ENCODE measurements at places on chromosomes 12 and 14. TPM values are rescaled to one million over a fixed set of nuclear protein-coding genes. Genes with fewer than 3 reads are reported as not detected.

The PTGR2 gene
- total RNA-seq = 14.1 TPM

The PPP1R36 gene
- total RNA-seq = not detected

The CHGA gene
- not detected for total RNA-seq

The CD163 gene
- not detected for total RNA-seq

The LGR5 gene
- total RNA-seq = not detected

The RGS6 gene
- total RNA-seq = not detected

The SERPINA5 gene
- total RNA-seq = not detected

The DACT1 gene
- 4.0 TPM for total RNA-seq

The SLC5A8 gene
- not detected for total RNA-seq

The ASB2 gene
- total RNA-seq = 2.5 TPM

The KRT77 gene
- not detected for total RNA-seq

The AMHR2 gene
- not detected for total RNA-seq

The FSCB gene
- not detected for total RNA-seq

The PRH2 gene
- total RNA-seq = not detected

The HCAR1 gene
- 0.91 TPM for total RNA-seq

The MSRB3 gene
- total RNA-seq = not detected

The ZDHHC22 gene
- not detected for total RNA-seq

The KLRC4 gene
- not detected for total RNA-seq

The SYCP3 gene
- not detected for total RNA-seq

The GDF3 gene
- not detected for total RNA-seq

All from activated naive CD4-positive, alpha-beta T cell treated with anti-CD3 and anti-CD28 coated beads for 36 hours (primary cell).